ENCODE measurements at places on chromosomes 12 and 14.

DNA sequence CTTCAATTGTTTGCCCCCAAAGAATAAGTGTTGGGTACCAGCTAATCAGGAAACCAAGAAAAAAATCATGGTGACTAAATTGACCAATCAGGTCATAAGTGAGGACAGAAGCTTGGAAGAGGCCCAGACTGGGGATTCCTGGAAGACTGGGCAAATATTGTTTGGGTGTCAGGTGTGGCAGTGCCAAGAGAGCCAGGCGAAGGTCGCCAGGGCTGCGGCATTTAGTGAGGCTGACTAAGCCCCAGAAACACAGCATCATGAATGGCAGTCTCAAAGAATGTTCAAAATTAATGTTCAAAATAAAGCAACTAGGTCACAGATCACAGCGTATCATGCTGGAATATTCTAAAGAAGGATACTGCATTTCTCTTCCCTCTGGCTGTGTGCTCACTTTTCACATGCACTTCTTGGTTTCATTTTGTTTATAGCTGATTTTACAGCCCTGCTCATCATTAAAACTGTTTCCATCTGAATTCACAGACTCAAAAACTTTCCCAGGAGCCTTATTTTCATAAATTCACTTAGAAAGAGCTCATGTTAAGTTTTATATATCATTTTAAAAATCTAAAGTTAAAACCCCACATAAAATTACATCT lies 85.3 kb upstream of the OVCH1 start:
- DNase-seq: no peak

DNA sequence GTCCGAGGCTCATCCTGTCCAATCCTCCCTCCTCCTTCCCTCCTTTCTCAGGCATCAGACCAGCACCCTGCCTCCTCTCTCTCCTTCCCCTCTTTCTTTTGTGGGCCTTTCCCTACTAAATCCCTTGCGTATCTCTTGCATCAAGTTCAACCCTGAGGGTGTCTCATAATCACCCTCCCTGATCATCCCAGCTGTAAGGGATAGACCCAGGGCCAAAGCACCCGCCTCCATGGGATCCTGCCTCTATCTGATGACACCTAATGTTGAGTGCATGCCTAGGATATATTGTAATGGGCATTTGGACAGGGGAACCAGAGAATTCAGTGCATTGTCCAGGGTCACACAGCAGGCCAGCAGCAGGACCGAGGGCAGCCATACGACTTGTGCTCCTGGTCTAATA lies 84.9 kb downstream of the PHETA1 start:
- DNase-seq: no peak

DNA sequence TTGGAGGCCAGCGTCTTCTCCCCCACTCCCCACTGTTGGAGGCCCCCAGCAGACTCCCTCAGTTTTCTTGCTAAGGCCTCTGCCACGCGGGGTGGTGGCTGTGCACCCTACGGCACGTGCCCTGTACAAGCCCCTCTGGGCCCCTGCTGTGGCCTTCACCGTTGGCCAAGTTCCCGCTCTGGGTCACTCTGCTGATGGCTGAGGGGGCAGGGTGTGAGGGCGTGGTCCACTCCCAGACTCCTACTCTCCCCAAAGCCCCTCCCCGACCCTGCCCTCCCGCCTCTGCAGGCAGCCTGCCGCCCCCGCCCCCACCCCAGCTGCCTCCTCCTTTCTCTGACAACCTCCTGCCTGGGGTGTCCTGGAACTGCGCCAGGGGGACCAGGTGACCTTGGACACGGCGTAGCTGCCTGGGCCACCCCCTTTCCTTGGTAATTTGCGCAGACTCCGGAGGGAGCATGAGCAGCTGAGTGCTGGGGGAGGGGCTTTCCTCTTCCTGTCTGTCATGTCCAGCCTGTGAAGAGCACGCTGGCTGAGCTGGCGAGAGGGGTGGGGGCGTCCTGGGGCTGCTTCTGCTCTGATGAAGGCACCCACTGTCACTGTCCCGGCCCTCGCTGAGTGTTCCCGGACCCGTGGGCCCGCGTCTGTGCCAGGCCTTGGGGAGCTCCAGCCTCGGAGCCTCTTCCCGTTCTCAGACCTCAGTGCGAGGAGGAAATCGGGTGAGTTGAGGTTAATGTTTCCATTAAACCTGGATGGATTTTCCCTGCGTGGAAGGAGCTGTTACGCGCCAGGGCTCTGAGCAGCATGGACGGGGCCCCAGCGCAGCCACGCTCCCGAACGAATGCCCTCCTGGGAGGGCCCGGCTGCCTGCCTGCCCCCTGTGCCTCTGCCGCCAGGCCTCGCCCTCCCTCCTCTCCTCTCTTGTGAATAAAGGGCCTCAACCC lies 85.0 kb downstream of the KIF26A start:
- DNase-seq: no peak

DNA sequence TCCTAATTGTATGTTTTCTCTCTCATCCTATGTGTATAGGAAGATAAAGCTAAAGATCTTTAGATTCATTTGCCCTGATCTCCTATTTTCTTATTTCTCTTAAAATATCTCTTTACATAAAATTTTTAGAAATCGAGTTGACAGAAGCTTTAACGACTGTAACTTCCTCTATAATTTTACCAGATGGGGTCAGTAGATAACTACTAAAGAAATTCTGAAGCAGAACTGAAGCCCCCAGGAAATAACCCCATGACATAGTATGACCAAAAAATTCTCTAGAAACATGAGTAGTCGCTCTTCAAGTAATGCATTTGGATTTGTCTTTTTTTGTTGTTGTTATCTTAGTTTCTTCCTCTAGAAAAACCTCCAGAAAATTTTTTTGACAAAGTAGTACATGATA lies 288.0 kb downstream of the ERC1 start:
- no peak for DNase-seq

DNA sequence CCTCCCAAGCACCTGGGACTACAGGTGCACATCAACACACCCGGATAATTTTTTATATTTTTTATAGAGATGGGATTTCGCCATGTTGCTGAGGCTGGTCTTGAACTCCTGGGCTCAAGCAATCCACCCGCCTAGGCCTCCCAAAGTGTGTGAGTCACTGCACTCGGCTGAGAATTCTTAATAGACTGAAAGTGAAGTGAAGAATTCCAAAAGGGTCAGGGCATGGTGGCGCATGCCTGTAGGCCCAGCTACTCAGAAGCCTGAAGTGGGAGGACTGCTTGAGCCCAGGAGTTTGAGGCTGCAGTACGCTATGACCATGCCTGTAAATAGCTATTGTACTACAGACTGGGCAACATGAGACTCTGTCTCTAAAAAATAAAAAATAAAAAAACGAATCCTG lies 43.7 kb downstream of the TCHP start:
- no peak for DNase-seq

DNA sequence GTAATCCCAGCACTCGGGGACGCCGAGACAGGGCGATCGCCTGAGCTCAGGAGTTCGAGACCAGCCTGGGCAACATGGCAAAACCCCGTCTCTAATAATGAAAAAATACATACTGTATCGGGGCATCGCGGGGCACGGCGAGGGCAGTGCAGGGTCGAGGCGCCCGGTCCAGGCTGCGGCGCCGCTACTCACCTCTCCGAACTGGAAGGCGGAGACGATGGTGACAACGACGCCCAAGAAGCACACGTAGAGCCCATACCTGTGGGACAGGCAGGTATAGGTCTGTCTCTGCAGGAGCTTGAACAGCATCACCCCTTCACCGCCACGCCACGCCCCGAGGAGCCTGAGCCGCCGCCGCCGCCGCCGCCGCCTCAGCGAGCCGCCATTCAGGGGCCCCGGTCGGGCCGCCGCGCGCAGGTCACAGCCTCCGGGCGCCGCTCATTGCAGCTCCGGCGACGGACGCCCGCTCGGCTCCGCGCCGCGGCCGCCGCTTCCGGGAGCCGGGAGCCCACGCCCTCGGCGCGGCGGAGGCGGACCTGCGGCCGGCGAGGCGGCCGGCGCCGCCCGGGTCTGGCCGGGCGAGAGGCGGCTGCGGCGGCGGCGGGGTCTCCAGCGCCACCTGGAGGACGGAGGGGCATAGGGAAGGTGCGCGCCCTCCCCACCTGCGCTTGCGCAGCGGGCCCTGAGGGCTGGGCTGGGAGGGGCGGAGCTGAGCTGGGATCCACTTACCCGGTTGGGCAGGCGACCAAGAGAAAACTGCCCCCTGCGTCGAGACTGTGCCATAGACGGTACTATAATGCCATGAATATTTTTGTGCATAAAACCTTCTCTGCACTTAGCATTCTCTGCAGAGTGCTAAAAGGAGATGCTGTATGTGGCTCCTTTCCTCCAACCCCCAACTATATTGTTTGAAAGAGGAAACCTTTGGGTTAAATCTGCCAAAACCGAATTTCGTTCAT lies at the start of gene GNPTAB:
GNPTAB (minus strand) TSS at position 593 of the 959 bp plus-strand sequence; CDS start at position 309, 284 bp downstream.
- peak; percentile 85 for DNase-seq

- no peak for DNase-seq
Observed at GRCh38 chr14:68924186-68925158, 54.6 kb downstream of the ACTN1 start.

GRCh38 chr12:15581006-15581405 lies 208.2 kb downstream of the EPS8 start:
- no peak for DNase-seq

- no peak for DNase-seq
Observed at GRCh38 chr12:115407036-115407435, 723.1 kb upstream of the TBX3 start.

DNA sequence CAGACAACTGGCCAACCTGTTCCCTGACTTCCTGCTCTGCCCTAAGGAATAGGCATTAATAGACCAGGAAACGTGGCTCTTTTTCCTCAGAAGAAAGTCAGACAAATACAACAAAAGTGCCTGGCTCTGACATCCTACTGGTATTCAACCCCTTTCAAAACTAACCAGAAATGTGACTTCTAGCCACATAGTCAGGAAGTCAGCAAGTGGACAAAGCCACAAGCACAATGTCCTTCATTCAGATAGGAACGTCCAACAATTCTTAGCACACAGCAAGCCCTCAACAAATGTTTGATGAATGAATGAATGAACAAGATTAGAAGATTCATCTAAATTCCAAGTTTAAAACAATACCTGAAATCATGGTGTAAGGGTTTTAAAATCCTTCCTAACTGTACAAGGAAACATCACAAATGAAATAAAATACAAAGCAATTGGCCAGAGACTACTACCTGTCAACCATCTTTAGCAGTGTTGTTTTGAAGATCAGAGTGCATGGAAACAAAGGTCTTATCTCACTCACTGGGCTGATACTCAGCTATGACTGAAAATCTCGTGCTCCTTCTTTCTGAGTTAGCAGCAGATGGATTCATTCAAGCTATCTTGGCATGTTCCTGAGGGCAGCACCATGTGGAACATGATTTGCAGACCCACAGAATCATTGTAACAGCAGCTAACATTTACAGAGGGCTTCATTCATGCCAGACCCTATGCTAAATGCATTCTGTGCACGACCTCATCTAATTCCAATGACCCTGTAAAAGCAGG lies 16.5 kb downstream of the APPL2 start:
- DNase-seq: no peak

- no peak for DNase-seq
Observed at GRCh38 chr14:93914278-93914677, 12.9 kb upstream of the FAM181A start.

DNA sequence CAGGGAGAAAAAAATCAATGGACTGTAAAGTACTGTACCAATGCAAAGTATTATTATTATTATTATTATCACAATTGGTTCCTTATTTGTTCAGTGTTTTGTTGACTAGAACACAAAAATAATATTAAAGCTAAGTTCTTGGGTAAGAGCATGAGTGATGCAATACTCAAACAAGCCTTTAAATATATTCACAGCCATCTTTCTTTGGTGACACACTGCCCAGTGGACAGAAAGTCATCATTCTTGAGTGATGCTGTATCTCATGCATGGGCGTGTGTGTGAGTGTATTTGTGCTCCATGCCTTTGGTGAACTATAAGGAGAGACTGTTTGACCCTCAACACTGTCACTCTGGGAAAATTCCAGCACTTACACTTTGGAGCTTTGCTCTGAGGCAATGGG lies 93.6 kb downstream of the KCNK10 start:
- no peak for DNase-seq

DNA sequence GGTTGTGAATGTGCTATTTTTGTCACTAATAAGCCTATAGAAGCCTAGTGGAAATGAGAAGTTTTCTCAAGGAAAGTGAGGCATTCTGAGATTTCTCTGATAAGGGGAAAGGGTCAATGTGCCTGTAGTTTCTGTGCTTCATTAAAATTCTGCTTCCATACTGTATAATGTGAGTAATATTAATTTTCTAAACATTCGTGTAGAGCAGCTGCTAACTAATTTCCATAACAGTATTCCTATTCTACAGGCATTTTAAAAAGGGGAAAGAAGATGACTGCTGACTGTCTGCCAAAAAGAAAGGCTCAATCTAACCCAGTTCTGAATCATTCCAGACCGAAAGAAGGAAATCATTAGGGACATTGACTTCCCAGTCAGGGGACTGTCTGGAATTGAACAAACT lies 293.3 kb upstream of the TMPO start:
- no peak for DNase-seq

DNA sequence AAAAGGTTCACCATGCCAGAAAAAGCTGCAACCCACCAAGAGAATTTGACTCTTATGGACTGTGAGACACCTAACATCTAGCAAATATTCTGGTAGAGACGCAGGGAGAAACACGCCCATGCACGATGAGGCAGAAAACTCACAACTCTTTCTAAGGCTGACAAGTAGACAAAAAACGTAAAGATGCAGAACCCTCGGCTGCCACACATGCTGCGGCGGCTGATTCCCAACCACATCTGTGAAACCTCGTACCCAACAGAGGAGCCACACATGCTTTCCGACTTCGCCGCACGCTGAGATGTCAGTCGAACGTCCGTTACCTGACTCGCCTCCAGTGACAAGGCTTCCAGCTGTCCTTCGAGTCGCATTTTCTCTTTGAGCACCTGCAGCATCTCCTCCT lies 21.8 kb downstream of the GOLGA3 start:
- DNase-seq: peak; percentile 31

DNA sequence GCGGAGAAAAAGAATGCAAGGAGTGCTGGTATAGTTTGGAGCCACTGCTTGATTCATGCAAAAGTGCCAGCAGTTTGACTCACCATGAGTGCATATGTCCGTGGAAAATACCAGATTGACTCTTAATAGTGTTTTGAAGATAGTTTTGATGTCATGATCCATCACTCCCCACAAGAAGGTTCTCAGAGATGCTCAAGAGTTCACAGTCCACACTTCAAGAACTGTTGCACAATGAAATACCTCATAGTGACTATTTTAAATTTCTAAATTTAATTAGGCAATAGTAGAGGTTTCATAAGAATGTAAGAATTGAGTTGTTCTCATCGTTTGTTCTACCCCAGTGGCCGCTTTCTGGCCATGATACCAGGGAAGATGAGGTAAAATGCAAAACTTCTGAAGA lies 286.6 kb upstream of the RGS6 start:
- DNase-seq: no peak

- DNase-seq: no peak
Observed at GRCh38 chr12:49748800-49749199, 7.4 kb downstream of the TMBIM6 start.

DNA sequence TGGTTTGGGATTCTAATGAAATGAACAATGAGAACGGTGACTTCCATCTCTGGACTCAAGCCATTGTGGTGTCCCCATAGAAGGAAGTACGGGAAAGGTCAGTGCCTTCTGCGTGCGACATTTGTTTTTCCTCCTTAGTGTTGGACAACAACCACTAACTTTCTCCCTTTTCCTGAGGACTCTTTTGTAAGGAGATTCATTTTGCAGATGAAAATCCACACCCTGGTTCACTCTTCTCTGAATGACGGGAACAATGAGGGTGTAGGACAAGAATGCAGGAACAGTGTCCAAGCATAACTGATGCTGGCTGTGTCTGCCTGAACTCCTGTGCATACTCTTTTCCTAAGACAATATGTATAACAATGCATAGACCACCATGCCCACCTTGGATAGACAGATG lies 176.4 kb downstream of the STXBP6 start:
- DNase-seq: no peak

GRCh38 chr14:72780751-72781150 lies 113.2 kb downstream of the DPF3 start:
- no peak for DNase-seq

GRCh38 chr12:15733136-15733535 lies 56.1 kb downstream of the EPS8 start:
- no peak for DNase-seq
